ENCODE measurements at places on chromosomes 2 and 18.

DNA sequence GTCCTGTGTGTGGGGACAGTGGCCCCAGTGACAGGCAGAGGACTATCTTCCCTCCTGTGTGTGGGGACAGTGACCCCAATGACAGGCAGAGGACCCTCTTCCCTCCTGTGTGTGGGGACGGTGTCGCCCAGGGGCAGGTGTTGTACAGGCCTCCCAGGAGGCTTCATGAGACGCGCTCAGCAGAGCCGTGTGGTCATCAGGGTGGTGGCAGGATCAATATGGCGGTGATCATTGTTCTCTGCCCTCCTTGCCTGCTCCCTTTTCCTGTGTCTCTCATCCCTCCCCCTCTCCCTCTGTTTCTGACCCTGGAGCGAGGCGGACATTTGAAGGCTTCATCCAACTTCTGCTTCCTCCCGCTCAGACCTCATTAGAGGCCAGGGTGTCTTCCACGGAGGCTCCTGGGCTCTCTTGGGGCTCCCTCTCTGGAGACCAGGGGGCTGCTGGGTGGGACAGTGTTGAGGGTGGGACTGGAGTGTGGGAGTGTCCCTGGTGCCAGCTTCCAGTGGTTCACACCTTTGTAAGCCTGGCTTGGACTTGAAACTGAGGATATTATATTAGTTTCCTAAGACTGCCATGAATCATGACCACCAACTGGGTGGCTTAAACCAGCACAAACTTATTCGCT, 59.5 kb downstream of the ACKR3 start:
- no peak overlapping the region for H3K4me3 ChIP-seq
- no peak overlapping the region for H3K27ac ChIP-seq
- H3K36me3 ChIP-seq: no peaks in the 10 kb centered on the region
- DNase-seq: no peak
- peaks cover 4% of the 10 kb centered on the region for H3K27me3 ChIP-seq

DNA sequence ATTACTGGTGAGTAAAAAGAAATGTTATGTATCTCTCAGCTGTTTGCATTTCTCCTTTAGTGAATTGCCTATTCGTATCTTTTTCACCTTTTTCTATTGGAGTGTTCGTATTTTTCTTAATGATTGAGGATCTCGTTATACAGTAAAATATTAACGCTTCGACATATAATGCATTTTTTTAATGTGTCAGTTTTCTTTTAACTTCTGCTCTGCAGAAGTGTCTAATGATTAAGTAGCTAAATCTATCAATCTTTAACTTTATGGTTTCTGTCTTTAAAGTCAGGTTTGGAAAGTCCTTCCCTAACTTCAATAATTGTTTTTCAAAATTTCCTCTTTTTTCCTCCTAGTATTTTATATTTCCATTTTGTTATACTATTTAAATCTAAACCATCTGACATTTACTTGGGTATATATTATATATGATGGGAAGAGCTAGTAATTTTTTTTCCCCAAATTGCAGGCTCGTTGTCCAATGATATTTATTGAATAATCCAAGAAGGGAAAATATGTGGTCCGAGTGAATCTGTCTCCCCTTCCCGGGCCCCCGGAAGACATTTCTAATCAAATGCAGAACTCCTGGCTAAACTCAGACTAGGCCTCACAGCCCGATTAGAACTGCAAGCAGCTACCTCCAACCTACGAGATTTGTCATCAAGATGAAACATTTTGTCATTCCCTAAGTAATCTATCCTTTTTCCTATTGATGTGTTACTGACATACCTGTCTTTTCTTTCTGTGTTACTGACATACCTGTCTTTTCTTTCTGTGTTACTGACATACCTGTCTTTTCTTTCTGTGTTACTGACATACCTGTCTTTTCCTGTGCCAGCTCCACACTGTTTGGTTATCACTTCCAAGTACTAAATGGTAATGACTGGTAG, 17.2 kb downstream of the PCBP1 start:
- H3K4me3 ChIP-seq: peak overlapping the region; percentile 72
- H3K27me3 ChIP-seq: no peaks in the 10 kb centered on the region
- H3K4me1 ChIP-seq: peaks cover 56% of the 10 kb centered on the region

GRCh38 chr2:47057687-47058002, 97.5 kb downstream of the STPG4 start:
- H3K27ac ChIP-seq: peak overlapping the region; percentile 56
- DNase-seq: no peak
- no peak overlapping the region for H3K4me3 ChIP-seq
- no peaks in the 10 kb centered on the region for H3K27me3 ChIP-seq
- H3K36me3 ChIP-seq: peaks cover 13% of the 10 kb centered on the region

GRCh38 chr18:9193031-9193430, 56.5 kb downstream of the ANKRD12 start:
- H3K27me3 ChIP-seq: no peaks in the 10 kb centered on the region
- no peak for DNase-seq
- H3K4me1 ChIP-seq: peaks cover 12% of the 10 kb centered on the region
- H3K4me3 ChIP-seq: no peak overlapping the region
- no peak overlapping the region for H3K27ac ChIP-seq
- peaks cover 68% of the 10 kb centered on the region for H3K36me3 ChIP-seq

GRCh38 chr18:8868276-8868675, 162.9 kb downstream of the MTCL1 start:
- no peaks in the 10 kb centered on the region for H3K27me3 ChIP-seq
- no peak overlapping the region for H3K4me3 ChIP-seq

GRCh38 chr2:160630801-160631590, 137.4 kb upstream of the RBMS1 start:
- H3K36me3 ChIP-seq: no peaks in the 10 kb centered on the region
- H3K27ac ChIP-seq: no peak overlapping the region
- no peak overlapping the region for H3K4me3 ChIP-seq
- no peaks in the 10 kb centered on the region for H3K4me1 ChIP-seq

- H3K36me3 ChIP-seq: no peaks in the 10 kb centered on the region
- H3K4me1 ChIP-seq: no peaks in the 10 kb centered on the region
- H3K4me3 ChIP-seq: no peak overlapping the region
- no peak for DNase-seq
- H3K27me3 ChIP-seq: peaks cover 7% of the 10 kb centered on the region
- H3K27ac ChIP-seq: no peak overlapping the region
Observed at GRCh38 chr2:1451422-1451821, 38.2 kb downstream of the TPO start.

GRCh38 chr2:72131916-72132841, 15.5 kb downstream of the CYP26B1 start:
- no peak for DNase-seq
- H3K4me1 ChIP-seq: no peaks in the 10 kb centered on the region

DNA sequence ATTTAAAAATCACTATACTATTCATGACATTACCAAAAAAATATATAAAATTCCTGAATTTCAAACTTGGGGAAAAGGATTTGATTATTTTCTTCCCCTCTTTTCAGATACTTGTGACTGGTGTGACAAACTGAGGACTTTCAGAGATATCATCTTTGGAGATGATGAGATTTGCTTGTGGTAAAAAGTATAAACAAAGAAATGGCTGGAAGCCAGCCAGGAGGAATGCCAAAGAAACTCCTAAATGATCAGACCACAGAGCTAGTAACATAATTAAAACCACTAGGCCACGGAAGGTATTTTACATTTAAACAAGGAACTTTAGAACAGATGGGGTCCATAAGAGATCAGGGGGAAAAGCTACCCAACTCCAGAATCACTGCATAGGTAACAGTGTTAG, 58.7 kb downstream of the PIGN start:
- H3K4me1 ChIP-seq: peaks cover 7% of the 10 kb centered on the region
- DNase-seq: no peak
- peaks cover 3% of the 10 kb centered on the region for H3K36me3 ChIP-seq
- no peaks in the 10 kb centered on the region for H3K27me3 ChIP-seq
- no peak overlapping the region for H3K4me3 ChIP-seq
- no peak overlapping the region for H3K27ac ChIP-seq

DNA sequence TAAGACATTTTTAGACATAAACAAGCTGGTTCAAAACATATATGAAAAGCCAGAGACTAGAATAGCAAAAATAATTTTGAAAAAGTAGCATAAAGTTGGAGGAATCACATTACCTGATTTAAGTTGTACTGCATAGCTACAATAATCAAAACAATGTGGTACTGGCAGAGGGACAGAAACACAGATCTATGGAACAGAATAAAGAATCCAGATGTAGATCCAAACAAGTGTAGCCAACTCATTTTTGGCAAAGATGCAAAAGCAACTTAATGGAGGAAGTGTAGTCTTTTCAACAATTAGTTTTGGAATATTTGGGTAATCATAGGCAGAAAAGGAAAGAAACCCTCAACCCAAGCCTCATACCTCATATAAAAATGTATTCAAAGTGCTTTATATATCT, 278.7 kb upstream of the ZNF521 start:
- no peak overlapping the region for H3K4me3 ChIP-seq
- H3K27ac ChIP-seq: no peak overlapping the region
- no peak for DNase-seq
- no peaks in the 10 kb centered on the region for H3K36me3 ChIP-seq
- no peaks in the 10 kb centered on the region for H3K27me3 ChIP-seq

DNA sequence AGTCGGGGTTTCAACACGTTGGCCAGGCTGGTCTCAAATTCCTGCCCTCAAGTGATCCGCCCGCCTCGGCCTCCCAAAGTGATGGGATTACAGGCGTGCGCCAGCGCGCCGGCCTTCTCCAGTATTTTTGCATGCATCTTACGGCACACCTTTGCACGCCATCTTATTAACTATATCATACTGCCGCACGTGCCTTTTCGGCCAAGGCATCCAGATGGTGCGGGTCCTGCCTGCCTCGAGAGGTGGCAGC, 765 bp upstream of the ING5 start:
- peaks cover 27% of the 10 kb centered on the region for H3K4me1 ChIP-seq
- DNase-seq: no peak
- H3K27me3 ChIP-seq: no peaks in the 10 kb centered on the region
- peak overlapping the region; percentile 79 for H3K4me3 ChIP-seq
- H3K27ac ChIP-seq: peak overlapping the region; percentile 84

DNA sequence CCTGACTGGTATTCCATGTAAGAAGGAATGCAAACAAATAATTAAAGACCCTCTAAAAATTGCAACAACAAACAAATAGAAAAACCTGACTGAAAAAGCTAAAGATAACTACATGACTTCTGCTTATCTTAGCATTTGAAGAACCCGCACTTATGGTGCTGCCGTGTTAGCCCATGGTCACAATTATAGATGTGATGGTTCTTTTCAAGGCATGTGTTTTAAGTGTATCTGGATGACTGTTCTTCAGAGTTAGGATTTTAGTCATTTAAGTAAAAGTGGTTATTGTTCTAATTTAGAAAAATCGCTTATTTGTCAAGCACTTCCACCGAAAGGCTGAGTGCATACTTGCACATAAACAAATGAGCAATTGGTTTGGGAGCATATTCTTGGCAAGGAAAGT, 77.3 kb downstream of the CPS1 start:
- DNase-seq: no peak
- no peaks in the 10 kb centered on the region for H3K27me3 ChIP-seq
- no peak overlapping the region for H3K27ac ChIP-seq
- H3K4me1 ChIP-seq: no peaks in the 10 kb centered on the region
- no peak overlapping the region for H3K4me3 ChIP-seq

- no peaks in the 10 kb centered on the region for H3K4me1 ChIP-seq
- H3K4me3 ChIP-seq: no peak overlapping the region
Observed at GRCh38 chr2:62589691-62590356, 83.8 kb upstream of the TMEM17 start.

DNA sequence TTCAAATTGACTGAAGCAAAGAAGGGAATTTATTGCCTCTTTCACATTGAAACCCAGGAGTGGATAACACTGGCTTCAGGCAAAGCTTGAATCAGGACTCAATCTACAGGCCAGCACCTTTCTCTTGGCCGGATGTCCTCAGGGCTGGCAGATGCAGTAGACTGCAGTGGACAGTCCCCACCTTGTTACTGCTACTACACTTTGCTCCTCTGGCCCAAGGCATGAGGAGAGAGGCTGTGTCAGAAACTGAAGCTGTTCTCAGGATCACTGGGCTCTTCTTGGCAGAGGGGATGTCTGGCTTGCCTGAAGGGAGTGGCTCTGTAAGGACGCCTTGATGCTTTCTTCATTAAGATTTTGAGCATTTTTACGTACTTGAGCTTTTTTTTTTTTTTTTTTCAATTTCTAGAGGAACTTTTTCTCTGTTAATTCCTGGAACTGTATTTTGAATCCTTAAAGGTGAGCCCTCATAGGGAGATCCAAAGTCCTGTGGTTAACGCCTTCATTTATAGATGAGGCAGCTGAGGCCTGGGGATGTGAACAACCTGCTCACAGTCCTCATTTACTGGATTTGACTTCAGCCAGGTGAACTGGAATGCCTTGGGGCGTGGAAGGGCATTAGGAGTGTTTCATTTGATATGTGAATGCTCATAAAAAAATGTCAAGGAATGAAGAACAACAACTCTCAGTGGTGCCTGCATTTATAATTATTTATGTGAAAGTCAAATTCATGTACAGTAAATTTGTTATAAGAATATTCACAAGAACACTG, 36.6 kb downstream of the CASP10 start:
- H3K36me3 ChIP-seq: peaks cover 68% of the 10 kb centered on the region
- no peak overlapping the region for H3K4me3 ChIP-seq
- peaks cover 57% of the 10 kb centered on the region for H3K4me1 ChIP-seq
- no peaks in the 10 kb centered on the region for H3K27me3 ChIP-seq
- no peak for DNase-seq

DNA sequence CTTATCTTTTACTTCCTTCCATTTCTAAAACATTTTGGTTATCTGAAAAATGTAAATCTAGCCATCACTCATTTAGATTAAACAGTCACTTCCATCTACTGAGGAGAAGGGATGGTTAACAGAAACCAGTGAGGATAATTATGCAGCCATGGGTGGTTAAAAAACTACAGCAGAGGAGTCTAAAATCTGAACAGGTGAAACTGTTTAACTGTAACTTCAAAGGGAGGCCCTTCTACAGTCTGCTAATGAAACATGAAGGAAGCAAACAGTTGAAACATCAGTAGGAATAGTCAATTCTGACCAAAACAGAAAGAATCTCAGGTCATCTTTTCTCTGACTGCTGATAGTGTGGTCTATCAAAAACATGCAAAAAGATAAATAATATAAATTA, 71.0 kb downstream of the DTNB start:
- H3K36me3 ChIP-seq: peaks cover 4% of the 10 kb centered on the region
- DNase-seq: no peak
- no peaks in the 10 kb centered on the region for H3K27me3 ChIP-seq
- no peak overlapping the region for H3K4me3 ChIP-seq
- peaks cover 33% of the 10 kb centered on the region for H3K4me1 ChIP-seq

- H3K4me1 ChIP-seq: peaks cover 19% of the 10 kb centered on the region
- H3K27ac ChIP-seq: no peak overlapping the region
- H3K4me3 ChIP-seq: no peak overlapping the region
- DNase-seq: peak; percentile 15
- peaks cover 10% of the 10 kb centered on the region for H3K36me3 ChIP-seq
- peaks cover 9% of the 10 kb centered on the region for H3K27me3 ChIP-seq
Observed at GRCh38 chr2:241821460-241822263, 12.7 kb downstream of the NEU4 start.

DNA sequence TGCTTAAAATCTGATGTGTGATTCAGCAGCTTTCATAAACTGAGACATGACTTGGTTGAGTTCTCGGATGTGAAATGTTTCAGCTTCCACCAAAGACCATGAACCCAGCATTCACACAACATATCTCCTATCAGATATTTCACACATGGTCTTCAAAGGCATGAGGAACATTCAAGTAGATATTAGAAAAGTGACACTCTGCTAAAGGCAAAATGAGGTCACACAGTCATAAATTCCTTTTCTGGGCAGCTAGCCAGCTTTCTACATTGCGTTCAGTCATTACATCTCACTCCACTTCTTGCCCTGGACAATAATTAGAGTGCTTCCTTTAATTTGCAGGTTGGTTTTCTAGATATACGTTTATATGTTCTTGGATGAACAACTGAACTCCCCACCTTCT, 96.7 kb downstream of the GAREM1 start:
- no peak overlapping the region for H3K27ac ChIP-seq
- H3K4me1 ChIP-seq: no peaks in the 10 kb centered on the region
- H3K4me3 ChIP-seq: no peak overlapping the region
- no peaks in the 10 kb centered on the region for H3K27me3 ChIP-seq
- H3K36me3 ChIP-seq: no peaks in the 10 kb centered on the region

Data from activated CD4-positive, alpha-beta memory T cell treated with anti-CD3 and anti-CD28 coated beads, Interleukin-2, amount 10 ng/mL, durations not matched to agents 7 days and 5 days (primary cell).